ENCODE measurements at places on chromosomes 2 and 18. TPM values are rescaled to one million over a fixed set of nuclear protein-coding genes. Genes with fewer than 3 reads are reported as not detected.

PLGLB1 gene
- 6.4 TPM for total RNA-seq

GRCh38 chr2:169865492-169865891, 38.2 kb downstream of the UBR3 start:
- no peak for DNase-seq

DNA sequence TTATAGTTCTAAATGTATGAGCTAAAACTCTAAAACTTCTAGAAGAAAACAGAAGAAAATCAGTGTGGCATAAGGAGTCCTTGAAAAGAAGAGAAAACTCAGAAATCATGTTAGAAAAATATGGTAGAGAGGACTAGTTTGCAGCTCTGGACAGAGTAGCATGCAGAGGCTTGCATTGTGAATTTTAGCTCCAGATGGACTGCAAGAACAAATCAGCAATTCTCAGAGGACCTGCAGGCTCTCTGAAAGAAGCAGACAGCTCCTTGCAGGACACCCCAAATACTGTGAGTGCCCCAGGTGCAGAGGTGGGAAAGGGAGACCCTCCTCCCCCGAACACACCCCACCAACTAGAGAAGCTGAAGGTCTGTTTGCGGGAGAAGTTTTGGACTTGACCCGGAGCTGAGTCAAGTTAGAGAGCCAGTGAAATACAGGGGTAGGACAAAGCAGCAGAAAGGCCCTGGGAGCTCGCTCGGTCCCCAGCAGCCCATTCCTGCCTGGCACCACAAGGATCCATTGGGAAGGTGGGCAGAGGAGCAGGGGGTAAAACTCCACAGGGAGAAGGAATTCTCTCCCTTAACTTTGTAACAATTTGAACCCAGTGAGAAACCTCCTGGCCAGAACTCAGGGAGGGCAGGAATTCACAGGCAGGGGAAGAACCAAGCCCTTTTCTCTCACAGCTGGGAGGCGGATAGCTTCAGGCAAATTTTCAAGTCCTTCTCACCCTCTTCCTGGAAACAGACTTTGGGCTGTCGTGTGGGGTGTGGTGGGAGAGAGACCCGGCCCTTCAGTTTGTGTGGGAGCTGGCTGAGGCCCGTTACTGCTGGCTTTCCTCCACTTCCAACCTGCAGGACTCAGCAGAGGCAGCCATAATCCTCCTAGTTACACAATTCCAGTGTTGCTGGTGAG, 216.2 kb upstream of the SLC35G4 start:
- DNase-seq: no peak

DNA sequence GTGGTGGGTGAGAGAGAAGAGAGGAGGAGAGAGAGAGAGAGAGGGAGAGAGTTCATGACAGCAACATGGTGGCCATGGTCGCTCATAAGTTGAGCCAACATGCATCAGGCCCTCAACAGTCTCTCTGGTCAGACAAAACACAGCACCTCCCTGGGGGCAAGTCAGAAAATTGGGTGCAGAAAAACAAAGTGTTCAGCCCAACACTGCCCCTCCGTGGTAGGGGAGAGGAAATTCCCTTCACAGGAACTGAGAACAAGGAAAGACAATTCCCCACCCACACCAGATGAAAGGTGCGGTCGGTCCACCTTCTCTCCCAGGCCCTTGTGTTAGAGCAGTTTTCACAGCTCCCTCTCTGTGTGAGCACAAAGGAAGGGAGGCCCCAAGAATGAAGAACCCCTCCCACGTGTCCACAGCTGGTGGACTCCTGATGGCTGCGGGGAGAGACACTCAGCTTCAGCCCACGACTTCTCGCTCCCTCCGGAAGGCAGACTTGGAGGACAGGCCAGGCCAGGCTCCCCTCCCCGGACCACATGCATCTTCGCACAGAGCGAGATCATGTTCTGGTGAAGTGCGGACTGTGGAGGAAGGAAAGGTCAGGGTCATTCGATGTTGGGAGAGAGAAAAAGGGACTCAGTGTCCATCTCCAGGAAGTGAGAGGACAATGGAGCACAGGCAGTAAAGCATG, 181.7 kb downstream of the ANAPC1 start:
- peak; percentile 64 for DNase-seq

GRCh38 chr2:111028720-111029119, 92.0 kb upstream of the BCL2L11 start:
- no peak for DNase-seq

DSC2 gene
- total RNA-seq: 352 TPM

CD8A gene
- 0.34 TPM for total RNA-seq

- no peak for DNase-seq
Observed at GRCh38 chr2:74357627-74358026, 14.4 kb upstream of the SLC4A5 start.

- DNase-seq: no peak
Observed at GRCh38 chr18:24930971-24931370, 421.0 kb downstream of the ZNF521 start.

GAD1 gene
- 1.7 TPM for total RNA-seq

- DNase-seq: no peak
Observed at GRCh38 chr2:232385660-232386489, 7.3 kb downstream of the ALPP start.

GRCh38 chr2:43405829-43406228, 179.4 kb upstream of the ZFP36L2 start:
- DNase-seq: no peak

FAHD2B gene
- 31.8 TPM for total RNA-seq

DNA sequence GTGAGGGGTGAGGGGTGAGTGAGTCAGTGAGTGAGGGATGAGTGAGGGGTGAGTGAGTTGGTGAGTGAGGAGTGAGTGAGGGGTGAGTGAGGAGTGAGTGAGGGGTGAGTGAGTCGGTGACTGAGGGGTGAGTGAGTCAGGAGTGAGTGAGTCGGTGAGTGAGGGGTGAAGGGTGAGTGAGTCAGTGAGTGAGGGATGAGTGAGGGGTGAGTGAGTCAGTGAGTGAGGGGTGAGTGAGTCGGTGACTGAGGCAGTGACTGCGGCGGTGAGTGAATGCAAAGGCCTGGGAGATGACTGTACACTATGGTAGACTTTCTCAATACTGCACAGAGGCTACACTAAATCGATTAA, 16.6 kb downstream of the THAP4 start:
- no peak for DNase-seq

GRCh38 chr2:207117668-207118067, 48.1 kb downstream of the KLF7 start:
- no peak for DNase-seq

GRCh38 chr2:181235683-181236459, 221.3 kb upstream of the ITGA4 start:
- no peak for DNase-seq

LYG2 gene
- not detected for total RNA-seq

FBXO48 gene
- total RNA-seq: 2.0 TPM

- DNase-seq: no peak
Observed at GRCh38 chr2:111173856-111174255, 53.1 kb downstream of the BCL2L11 start.

LPIN2 gene
- 26.8 TPM for total RNA-seq

DNA sequence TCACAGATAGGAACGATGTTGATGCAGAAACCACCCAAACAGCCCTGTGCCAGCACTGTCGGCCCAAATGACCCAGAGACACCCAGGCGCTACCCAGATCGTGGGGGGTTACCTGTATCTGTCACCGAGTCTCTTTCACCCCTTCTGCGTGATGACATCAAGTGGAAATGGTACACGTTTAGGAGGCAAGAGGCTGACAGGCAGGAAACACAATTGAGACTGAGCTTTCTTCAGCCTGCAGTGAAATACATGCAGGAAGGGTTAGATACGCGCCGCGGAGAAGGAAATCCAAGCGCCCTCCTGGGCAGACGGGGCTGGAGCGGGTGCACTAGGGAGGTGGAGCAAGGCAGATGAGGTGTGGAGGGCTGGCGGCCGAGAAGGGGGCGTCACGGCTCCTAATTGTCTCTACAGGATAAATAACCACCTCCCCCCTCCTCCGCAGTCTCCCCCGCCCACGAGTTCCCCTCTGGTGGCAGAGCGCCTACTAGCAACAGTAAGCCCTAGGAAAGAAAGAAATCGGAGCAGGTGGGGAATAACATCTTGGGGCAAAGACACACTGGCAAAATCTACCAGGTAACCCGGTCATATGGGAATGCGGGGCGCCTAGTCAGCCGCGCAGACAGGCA, at the start of gene RNF152:
RNF152 (minus strand) TSS at position 325 of the 626 bp plus-strand sequence. CDS start 76,544 bp downstream, outside the sequence.
- peak; percentile 71 for DNase-seq

- DNase-seq: no peak
Observed at GRCh38 chr2:190512539-190513095, 21.9 kb downstream of the NEMP2 start.

DNA sequence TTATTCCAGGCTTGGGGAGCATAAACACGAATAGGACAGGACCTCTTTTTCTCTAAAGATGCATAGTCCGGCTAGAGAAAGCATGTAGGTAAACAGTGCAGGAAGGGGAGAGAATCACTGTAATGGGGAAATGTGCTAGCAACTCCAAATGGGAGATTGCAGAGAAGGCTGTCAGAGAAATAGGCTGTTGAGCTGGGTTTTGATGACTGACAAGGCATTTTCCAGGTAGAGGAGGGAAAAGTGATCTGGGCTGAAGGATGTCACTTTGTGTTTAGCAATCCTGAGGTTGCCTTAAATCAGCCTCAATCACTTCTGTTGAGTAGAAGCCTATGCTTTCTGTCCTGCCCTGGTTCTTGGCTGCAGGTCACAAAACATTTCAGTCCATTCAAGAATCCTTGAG, 242.0 kb upstream of the MEIS1 start:
- no peak for DNase-seq

GRCh38 chr2:181309586-181309985, 147.6 kb upstream of the ITGA4 start:
- no peak for DNase-seq

MOGAT1 gene
- 0.45 TPM for total RNA-seq
